Inflammatory macrophage treated with lipopolysaccharide for 4 hours (primary cell): ENCODE measurements at places on chromosomes 2 and 18.

DNA sequence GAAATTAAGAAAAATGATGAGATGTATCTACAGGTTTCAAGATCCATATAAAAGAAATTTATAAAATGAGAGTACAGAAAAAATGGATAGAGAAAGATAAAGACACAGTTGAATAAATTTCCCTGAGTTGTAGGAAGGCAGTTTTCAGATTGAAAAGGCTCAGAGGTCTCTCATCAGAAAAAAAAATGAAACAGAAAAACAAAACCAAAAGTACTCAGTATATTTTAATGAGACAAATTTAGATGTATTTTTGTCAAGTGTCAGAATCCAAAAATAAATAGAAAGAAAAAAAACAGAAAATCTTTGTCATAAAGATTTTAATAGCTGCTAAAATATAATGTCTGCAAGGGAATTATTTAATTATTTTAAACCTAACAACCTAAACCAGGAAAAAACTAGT, 520.5 kb downstream of the KCNJ3 start:
- no peak for DNase-seq

- DNase-seq: no peak
Measured at GRCh38 chr2:161839926-161840325, 215.7 kb downstream of the SLC4A10 start.

DNA sequence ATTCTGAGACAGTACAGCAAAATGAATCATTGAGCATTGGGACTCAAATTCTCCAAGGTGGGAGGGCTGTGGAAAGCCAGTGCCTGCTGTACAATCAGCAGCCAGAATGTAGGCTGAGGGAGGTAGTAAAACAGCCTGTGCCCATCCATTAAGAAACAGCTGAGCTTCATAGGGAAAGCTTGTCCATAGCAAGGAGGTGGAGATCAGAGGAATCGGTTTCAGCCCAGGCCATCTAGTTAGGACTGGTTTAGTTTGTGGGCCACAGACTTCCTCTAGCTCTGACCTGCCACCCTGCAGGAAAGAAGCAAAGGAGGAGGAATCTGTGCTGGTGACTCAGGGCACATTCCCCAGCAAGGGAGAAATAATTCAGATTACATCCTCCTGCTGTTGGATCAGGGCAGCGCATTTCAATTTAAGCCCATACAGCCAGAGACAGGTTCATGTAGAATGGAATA, 333.4 kb downstream of the SETBP1 start:
- DNase-seq: no peak

- no peak for DNase-seq
Measured at GRCh38 chr2:33207151-33207740, 260.5 kb downstream of the LTBP1 start.

- no peak for DNase-seq
Measured at GRCh38 chr2:215622837-215623236, 187.0 kb upstream of the FN1 start.

- no peak for DNase-seq
Measured at GRCh38 chr18:26901020-26901419, 35.5 kb upstream of the AQP4 start.

- no peak for DNase-seq
Measured at GRCh38 chr2:69032336-69032735, 19.4 kb downstream of the ANTXR1 start.

- DNase-seq: no peak
Measured at GRCh38 chr2:219508444-219508734, 5.9 kb upstream of the ASIC4 start.

DNA sequence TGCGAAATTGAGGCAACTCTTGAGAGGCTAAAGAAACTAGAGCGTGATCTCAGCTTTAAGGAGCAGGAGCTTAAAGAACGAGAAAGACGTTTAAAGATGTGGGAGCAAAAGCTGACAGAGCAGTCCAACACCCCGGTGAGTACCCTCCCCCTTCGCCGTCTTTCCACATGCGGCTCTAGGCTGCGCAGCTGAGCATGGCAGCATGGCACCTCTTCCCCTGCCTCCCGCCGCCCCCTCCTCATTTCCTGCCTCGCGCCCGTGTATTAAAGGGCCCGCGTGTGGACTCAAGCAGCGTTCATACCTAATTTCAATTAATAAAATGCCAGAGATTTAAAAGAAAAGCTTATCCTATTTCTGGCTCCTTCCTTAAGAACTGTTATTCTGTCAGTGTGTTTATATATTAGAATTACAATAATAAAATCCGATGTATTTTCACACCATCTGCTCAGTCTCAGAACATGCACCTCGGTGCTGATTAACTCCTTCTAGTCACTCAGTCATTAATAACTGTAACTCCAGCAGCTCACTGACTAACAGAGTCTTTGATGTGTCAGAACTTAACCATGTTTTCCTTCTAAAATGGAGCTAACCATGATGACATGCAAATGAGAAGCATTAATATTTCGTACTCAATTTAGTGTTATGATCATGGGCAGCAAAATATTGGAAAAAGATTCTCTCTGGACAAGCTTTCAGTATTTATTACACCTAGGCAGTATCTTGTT, 137.4 kb upstream of the CDCA7 start:
- DNase-seq: no peak

- DNase-seq: peak; percentile 71
Measured at GRCh38 chr2:160301420-160301819, 101.3 kb upstream of the ITGB6 start.

GRCh38 chr2:69385443-69386151, 1.4 kb downstream of the GFPT1 start:
- peak; percentile 24 for DNase-seq

DNA sequence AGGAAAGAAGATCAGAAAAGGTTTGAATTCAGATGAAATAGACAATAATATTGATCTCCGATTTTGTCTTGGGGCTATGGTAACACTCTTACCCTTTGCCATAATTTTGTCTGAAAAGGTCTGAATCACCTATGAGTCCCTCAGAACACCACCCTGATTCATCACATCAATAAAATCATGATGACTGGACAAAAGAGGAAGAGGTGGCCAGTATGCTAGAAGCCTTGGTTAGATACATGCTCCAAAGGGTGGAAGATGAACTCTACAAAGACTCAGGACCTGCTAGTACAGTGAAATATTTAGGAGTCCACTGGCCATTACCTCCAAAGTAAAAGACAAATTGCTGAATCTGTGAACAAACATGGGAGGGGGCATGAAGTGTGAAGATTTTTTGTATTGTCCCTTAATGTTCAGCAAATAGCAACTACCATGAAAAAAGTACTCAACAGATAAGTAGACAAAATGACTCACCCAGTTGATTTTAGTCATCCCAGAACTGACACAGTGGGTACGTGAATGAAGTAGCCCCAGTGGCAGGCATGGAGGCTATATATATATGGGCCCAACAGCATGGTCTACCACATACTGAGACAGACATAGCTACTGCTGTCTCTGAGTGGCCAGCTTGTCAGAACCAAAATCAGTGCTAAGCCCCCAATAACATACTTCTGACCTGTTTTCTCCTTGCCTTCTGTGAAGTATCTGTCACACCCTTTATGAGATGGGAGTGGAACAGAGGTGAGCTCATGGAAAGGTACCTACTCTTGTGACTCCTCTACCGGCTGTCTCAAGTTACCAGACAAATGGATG, 36.5 kb upstream of the GLS start:
- peak; percentile 36 for DNase-seq

- no peak for DNase-seq
Measured at GRCh38 chr2:64888591-64889309, 100.4 kb upstream of the SLC1A4 start.

- DNase-seq: no peak
Measured at GRCh38 chr18:10116574-10116973, 202.8 kb downstream of the VAPA start.

GRCh38 chr18:48003426-48004349, 73.2 kb upstream of the SMAD2 start:
- DNase-seq: peak; percentile 41

GRCh38 chr2:64289251-64289650, 145.0 kb upstream of the PELI1 start:
- no peak for DNase-seq

- no peak for DNase-seq
Measured at GRCh38 chr2:29014331-29014730, 33.2 kb downstream of the TOGARAM2 start.

DNA sequence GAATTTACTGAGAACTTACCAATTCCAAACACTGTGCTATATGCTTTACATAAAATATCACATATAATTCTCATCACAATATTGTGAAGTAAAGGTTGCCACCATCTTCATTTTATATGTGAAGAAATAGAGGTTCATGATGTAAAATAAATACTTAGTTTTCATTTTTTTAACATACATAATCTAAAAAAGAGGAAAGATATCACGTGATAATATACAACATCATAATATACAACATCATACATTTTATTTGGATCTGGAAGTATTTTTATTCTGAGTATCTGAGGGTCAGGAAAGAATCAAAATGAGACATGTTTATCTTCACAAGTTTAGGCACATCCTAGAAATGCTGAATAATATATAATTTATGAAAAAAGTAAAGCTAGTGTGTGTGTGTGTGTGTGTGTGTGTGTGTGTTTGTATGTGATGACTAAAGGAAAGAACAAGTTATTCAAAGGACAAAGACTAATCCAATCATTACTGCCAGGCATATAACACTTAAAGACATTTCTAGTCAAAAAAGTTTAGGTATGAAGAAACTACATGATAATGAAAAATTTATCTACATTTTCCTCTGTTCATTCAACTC, 65.5 kb upstream of the ARHGAP15 start:
- DNase-seq: no peak

GRCh38 chr2:213451542-213452239, 167.4 kb downstream of the SPAG16 start:
- DNase-seq: no peak

GRCh38 chr2:188767176-188767575, 207.0 kb upstream of the COL3A1 start:
- DNase-seq: no peak

GRCh38 chr18:410047-410455, 90.5 kb downstream of the COLEC12 start:
- no peak for DNase-seq

DNA sequence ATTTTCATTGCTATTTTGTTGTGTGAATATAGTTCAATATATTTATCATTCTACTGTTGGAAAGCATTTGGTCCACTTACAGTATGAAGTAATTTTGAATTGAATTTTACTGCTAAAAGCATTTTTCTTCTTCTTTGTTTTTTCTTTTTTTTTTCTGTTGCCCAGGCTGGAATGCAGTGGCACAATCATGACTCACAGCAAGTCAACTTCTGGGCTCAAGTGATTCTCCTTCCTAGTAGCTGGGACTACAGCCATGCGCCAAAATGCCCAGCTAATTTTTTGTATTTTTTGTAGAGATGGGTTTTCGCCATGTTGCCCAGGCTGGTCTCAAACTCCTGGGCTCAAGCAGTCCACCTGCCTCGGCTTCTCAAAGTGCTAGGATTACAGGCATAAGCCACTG, 2.4 kb upstream of the ETAA1 start:
- no peak for DNase-seq

GRCh38 chr2:37156071-37156856, 516 bp downstream of the EIF2AK2 start:
- peak; percentile 48 for DNase-seq

DNA sequence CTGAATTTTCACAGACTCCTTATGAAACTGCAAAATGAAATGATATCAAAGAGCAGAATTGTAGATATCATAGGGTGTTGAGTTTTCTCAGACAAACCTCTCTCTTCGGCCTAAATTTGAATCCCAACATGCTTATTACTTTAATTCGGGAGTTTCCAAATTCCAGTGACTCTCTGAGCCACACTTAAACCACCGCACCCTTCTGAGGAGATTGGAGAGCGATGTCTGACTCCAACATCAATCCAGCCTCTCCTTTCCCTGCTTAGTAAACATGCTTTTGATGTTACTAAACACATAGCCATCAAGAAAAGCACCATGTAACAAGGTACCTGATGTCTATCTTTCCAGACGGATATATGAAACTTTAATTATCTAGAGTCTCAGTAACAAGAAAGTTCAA, 103.1 kb upstream of the ARHGAP28 start:
- no peak for DNase-seq
